NCI-H345 (cell line): ENCODE measurements at places on chromosomes 6 and 20.

GRCh38 chr6:149060300-149060984 lies 257.1 kb upstream of the TAB2 start:
- peak; percentile 40 for DNase-seq

DNA sequence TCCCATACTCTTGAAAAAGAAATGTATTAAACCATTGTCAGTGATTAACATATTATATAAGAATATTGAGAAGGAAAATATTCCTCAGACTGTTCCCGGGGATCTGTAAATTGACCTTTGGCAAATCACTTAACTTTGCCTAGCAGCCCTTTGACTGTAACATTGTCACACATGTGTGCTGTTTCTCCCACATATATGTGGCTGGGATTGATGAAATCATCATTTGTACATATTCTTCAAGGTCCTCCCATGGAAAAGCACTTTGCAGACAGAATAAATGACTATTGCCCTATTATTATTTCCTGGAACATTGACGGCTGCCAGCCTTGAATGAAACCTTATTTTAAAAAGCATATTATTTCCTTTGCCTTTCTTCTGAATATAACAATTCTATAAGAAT lies 36.4 kb upstream of the TRERF1 start:
- no peak for DNase-seq

DNA sequence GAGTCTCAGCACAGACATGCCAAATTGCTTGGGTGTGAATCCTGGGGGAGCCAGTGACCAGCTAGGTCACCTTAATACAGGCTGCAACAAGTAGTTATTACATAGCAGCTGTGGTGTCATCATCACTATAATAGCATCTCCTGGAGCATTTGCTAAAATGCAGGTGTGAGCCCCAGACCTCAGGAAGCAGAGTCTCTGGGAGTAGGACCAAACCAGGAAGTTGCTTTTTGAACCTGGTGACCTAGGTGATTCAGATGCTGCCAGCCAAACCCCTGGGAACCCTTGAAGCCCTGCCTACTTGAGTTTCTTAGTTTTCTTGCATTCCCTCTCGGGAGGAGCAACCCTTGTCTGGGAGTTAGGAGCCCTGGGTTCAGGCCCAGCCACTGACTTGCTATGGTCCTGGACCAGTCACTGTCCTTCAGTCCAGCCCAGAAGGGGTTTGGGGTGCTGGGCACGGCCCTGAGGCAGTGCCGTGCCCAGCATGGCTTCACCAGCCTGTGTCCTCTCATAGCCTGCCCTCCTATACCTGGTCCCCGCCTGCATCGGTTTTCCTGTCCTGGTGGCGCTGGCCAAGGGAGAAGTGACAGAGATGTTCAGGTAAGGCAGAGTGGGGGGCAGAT lies 39.3 kb upstream of the ID1 start:
- no peak for DNase-seq

GRCh38 chr6:1066449-1067090 lies 245.3 kb upstream of the FOXQ1 start:
- DNase-seq: no peak
